Pancreas (tissue), 10 donors: ENCODE measurements at places on chromosomes 3 and 15.

- H3K4me3 ChIP-seq: no peak overlapping the region
- H3K27ac ChIP-seq: peak overlapping the region; percentile 52
- no peak for DNase-seq
- H3K27me3 ChIP-seq: no peaks in the 10 kb centered on the region
- no peaks in the 10 kb centered on the region for H3K4me1 ChIP-seq
- peaks cover 17% of the 10 kb centered on the region for H3K36me3 ChIP-seq
Observed at GRCh38 chr15:68781217-68781616, 39.5 kb downstream of the ANP32A start.

GRCh38 chr3:143430568-143430967 is 311.0 kb downstream of the CHST2 start:
- no peaks in the 10 kb centered on the region for H3K4me1 ChIP-seq
- no peak for DNase-seq
- no peaks in the 10 kb centered on the region for H3K36me3 ChIP-seq

- no peak overlapping the region for H3K27ac ChIP-seq
- DNase-seq: no peak
- peaks cover 8% of the 10 kb centered on the region for H3K4me1 ChIP-seq
- peaks cover 6% of the 10 kb centered on the region for H3K36me3 ChIP-seq
- H3K4me3 ChIP-seq: no peak overlapping the region
- H3K27me3 ChIP-seq: no peaks in the 10 kb centered on the region
Observed at GRCh38 chr3:11847607-11848006, 922 bp upstream of the TAMM41 start.

DNA sequence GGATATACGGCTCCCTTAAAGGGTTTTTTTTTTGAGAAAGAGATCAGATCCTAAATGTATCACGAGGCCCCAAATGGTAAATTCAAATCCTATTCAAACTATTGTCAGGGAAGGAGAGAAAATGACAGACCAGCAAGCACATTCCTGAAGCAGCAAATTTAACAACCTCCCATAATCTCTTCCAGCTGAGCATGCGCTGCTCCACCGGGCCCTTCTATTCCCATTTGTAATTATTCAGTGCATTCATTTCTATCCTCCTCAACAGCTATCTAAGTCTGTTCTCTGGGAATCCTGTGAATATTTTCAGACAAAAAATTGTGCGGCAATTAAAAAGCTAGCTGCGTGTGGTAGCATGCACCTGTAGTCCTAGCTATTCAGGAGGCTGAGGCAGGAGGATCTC is 43.2 kb downstream of the MAGI1 start:
- no peak overlapping the region for H3K27ac ChIP-seq
- H3K36me3 ChIP-seq: no peaks in the 10 kb centered on the region
- peaks cover 5% of the 10 kb centered on the region for H3K4me1 ChIP-seq

DNA sequence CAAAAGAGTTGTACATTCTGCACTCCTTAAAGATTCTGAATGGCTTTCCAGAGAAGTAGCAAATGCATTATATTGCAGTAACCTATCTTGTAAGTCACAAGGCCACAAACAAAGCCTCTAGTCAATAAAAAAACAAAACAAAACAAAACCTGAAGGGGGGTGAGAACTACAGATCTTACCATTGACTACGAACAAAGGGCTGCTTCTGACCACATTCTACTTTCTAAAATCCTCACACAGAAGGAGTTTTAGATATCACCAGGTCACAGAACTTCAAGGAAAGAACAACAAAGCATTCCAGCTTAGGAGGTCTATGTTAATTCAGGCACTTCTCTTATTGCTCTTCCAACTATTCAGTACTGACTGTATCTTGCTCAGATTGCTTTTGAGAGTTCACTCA is 343.0 kb downstream of the ZBTB20 start:
- H3K36me3 ChIP-seq: no peaks in the 10 kb centered on the region
- no peaks in the 10 kb centered on the region for H3K4me1 ChIP-seq
- no peaks in the 10 kb centered on the region for H3K27me3 ChIP-seq
- H3K4me3 ChIP-seq: no peak overlapping the region

GRCh38 chr15:66957431-66957720 is 108.0 kb upstream of the SMAD3 start:
- no peaks in the 10 kb centered on the region for H3K4me1 ChIP-seq
- H3K36me3 ChIP-seq: no peaks in the 10 kb centered on the region
- no peak overlapping the region for H3K27ac ChIP-seq
